ENCODE measurements at places on chromosomes 5 and 9. TPM values are rescaled to one million over a fixed set of nuclear protein-coding genes. Genes with fewer than 3 reads are reported as not detected.

DNA sequence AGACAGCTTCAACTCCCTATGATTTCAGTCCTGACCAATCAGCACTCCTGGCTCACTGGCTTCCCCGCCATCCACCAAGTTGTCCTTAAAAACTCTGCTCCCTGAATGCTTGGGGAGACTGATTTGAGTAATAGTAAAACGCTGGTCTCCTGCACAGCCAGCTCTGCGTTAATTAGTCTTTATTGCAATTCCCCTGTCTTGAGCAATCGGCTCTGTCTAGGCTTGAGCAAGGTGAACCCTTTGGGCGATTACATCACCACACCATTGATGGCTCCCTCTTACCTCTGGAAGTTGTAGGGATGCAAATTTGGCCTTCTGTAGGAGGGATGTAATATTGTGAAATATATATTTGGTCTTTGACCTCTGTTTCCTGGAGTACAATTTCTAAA, 2.9 kb upstream of the SLC23A1 start:
- H3K27me3 ChIP-seq = no peaks in the 10 kb centered on the region
- no peak for DNase-seq
- no peak overlapping the region for H3K4me3 ChIP-seq
- no peak overlapping the region for H3K27ac ChIP-seq
- no peaks in the 10 kb centered on the region for H3K36me3 ChIP-seq

GRCh38 chr5:17079562-17079961, 137.9 kb upstream of the BASP1 start:
- DNase-seq = no peak
- no peaks in the 10 kb centered on the region for H3K27me3 ChIP-seq
- H3K4me3 ChIP-seq = no peak overlapping the region
- no peaks in the 10 kb centered on the region for H3K4me1 ChIP-seq

DNA sequence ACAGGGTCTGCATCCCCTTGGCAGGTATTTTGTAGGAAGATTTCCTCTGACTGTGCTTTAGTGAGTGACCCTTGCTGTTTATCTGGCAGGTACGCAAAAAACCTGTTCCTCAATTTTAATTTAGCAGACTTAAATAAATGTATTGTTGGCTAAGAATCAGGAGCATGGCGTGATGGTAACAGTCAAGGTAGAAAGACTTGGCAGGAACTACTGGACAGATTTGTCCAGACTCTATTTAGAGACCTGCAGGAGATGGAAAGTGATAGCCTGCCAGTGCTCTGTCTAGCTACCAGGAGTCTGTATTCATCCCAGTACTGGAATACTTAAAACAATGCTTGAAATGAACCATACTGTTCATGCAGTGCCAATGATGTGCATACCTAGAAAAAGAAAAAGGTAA, 78.8 kb upstream of the MAST4 start:
- no peak for DNase-seq
- no peaks in the 10 kb centered on the region for H3K27me3 ChIP-seq
- peaks cover 14% of the 10 kb centered on the region for H3K4me1 ChIP-seq
- H3K27ac ChIP-seq = no peak overlapping the region

DNA sequence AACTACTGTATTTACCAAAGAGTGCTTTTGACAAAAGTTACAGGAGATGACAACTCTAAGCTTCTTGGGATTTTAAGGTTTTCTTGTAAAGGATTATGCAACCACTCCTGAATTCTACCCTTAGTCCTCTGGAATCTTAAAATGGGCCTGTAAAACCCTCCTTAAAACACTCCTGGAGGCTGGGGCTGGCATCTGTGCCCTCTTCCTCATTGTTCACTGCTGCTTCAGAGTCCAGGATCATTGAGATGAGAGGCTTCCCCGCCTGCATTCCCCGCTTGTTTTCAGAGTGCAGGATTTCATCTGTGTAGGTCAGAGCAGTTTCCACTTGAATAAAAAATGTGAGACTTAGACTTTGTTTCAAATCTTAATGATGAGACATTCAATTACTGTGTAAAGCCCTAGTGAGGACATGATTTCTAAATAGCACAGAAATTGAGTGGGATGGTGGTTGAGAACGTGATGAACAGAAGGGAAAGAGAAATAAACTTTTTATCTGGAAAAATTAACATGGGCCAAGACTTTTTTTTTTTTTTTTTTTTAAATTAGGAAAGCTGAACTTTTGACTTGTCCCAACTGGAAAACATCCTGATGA, 40.4 kb downstream of the PCSK5 start:
- peak; percentile 37 for DNase-seq
- peak overlapping the region; percentile 73 for H3K27ac ChIP-seq
- peaks cover 5% of the 10 kb centered on the region for H3K36me3 ChIP-seq
- H3K27me3 ChIP-seq = no peaks in the 10 kb centered on the region
- peaks cover 17% of the 10 kb centered on the region for H3K4me1 ChIP-seq
- no peak overlapping the region for H3K4me3 ChIP-seq

DNA sequence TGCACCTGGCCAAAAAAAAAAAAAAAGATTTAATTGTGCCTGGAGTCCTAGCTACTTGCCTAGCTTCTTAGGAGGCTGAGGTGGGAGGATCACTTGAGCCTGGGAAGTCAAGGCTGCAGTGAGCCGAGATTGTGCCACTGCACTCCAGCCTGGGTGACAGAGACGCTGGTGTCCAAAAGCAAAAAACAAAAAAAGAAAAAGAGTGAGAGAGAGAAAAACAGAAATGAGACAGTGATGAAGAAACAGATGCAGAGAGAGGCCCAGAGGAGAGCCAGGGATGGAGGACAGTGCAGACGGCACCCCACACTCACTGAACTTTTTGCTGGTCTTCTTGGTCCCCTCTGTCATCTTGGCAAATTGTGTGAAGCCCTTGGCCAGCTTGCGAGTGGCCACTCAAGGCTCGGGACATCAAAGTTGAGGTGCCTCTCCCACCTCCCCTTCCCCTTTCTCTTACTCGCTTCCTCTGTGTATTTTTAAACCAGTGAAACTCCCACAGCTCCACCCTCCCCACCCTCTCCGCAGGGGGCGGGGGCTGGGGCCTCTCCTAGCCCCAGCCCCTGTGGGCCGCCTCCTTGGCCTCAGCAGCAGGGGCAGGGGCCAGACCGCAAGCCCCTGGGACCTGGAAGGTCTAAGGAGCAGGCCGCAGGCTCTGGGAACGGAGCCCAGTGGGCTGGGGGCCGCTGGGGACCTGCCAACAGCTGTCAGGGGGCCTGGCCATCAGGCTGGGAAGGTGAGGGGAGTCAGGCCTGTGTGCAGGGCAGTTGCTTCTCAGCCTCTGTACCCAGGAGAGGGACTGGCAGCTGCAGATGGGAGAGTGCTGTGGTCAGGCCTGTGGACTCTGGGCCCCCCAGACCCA, at the start of gene SH2D3C:
Gene SH2D3C, minus strand, starts transcription at position 387 of the 856 bp plus-strand sequence. Its CDS starts 39 bp downstream, at position 348.
- H3K27me3 ChIP-seq = no peaks in the 10 kb centered on the region
- no peak for DNase-seq
- H3K4me1 ChIP-seq = peaks cover 12% of the 10 kb centered on the region
- no peak within 1 kb of the TSS for H3K27ac ChIP-seq
- no peaks in the 10 kb centered on the region for H3K36me3 ChIP-seq

- no peaks in the 10 kb centered on the region for H3K4me1 ChIP-seq
- H3K27me3 ChIP-seq = no peaks in the 10 kb centered on the region
- no peak for DNase-seq
- H3K4me3 ChIP-seq = no peak overlapping the region
Measured at GRCh38 chr9:73537561-73537960, 385.9 kb downstream of the ANXA1 start.

DNA sequence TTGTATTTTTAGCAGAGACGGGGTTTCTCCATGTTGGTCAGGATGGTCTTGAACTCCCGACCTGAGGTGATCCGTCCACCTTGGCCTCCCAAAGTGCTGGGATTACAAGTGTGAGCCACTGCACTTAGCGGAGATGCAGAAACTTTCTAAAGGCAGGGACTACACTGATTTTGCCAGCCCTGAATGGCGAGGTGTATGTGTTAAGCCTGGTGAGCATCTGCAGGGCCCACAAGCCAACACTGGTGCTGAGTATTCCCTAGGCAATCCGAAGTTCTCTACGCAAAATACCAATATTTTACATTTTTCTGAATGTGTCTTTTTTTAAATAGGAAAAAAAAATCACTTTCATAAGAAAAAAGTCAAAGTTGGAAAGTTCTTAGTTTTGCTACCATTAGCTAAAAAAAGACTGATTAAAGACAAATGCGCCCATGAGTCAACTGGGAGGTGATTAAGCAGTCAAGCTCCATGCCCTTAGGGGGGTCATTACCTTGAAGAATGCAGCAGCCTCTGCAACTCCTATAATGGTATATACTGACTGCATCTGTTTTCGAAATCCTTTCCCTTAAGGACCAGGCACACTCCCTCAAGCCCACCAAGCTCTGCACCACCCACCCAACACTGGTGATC, 502.8 kb downstream of the BNC2 start:
- no peak for DNase-seq
- peaks cover 7% of the 10 kb centered on the region for H3K4me1 ChIP-seq
- no peaks in the 10 kb centered on the region for H3K27me3 ChIP-seq
- no peak overlapping the region for H3K4me3 ChIP-seq

- no peaks in the 10 kb centered on the region for H3K36me3 ChIP-seq
- peaks cover 21% of the 10 kb centered on the region for H3K4me1 ChIP-seq
- H3K4me3 ChIP-seq = no peak overlapping the region
Measured at GRCh38 chr5:160197341-160198144, 31.8 kb upstream of the FABP6 start.

GRCh38 chr5:109063223-109063622, 315.5 kb downstream of the FER start:
- DNase-seq = peak; percentile 6
- H3K4me3 ChIP-seq = no peak overlapping the region
- H3K27me3 ChIP-seq = no peaks in the 10 kb centered on the region
- no peak overlapping the region for H3K27ac ChIP-seq
- H3K4me1 ChIP-seq = no peaks in the 10 kb centered on the region

- H3K36me3 ChIP-seq = peaks cover 6% of the 10 kb centered on the region
- no peak for DNase-seq
- no peaks in the 10 kb centered on the region for H3K27me3 ChIP-seq
- no peaks in the 10 kb centered on the region for H3K4me1 ChIP-seq
- H3K27ac ChIP-seq = no peak overlapping the region
- H3K4me3 ChIP-seq = no peak overlapping the region
Measured at GRCh38 chr5:34905564-34905963, 9.7 kb downstream of the RAD1 start.

- H3K4me1 ChIP-seq = peaks cover 38% of the 10 kb centered on the region
- H3K27me3 ChIP-seq = no peaks in the 10 kb centered on the region
- no peak for DNase-seq
- H3K27ac ChIP-seq = no peak overlapping the region
- peaks cover 7% of the 10 kb centered on the region for H3K36me3 ChIP-seq
Measured at GRCh38 chr5:64766941-64767340, 1.6 kb downstream of the SREK1IP1 start.

DNA sequence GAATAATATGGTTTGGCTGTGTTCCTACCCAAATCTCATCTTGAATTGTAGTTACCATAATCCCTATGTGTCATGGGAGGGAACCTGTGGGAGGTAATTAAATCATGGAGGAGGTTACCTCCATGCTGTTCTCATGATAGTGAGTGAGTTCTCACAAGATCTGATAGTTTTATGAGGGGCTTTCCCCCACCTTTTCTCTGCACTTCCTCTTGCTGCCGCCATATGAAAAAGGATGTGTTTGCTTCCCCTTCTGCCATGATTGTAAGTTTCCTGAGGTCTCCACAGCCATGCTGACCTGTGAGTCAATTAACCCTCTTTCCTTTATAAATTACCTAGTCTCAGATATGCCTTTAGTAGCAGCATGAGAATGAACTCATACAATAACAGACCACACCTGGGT, 63.7 kb upstream of the PRR16 start:
- DNase-seq = no peak
- H3K4me3 ChIP-seq = no peak overlapping the region
- no peaks in the 10 kb centered on the region for H3K4me1 ChIP-seq
- no peaks in the 10 kb centered on the region for H3K36me3 ChIP-seq
- no peaks in the 10 kb centered on the region for H3K27me3 ChIP-seq

DNA sequence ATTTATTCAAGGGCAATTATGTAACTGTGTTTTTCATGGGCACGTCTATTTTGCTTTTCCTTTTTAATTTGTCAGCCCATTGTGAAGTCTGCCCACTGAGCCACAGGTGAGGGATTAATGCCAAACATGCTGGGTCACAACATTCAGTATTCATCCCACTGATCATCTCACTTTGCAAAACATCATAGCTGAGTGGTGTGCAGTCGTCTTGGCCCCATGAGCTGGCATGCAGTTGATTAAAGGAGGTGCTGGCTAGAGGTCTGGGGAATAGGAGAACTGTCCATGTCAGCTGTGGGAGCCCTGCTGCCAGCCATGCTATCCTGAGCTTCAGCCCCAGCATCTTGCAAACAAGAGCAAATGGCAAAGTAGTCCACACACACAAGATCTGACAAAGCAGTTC, 11.7 kb upstream of the ESM1 start:
- H3K4me1 ChIP-seq = peaks cover 23% of the 10 kb centered on the region
- H3K27ac ChIP-seq = no peak overlapping the region
- DNase-seq = no peak
- no peak overlapping the region for H3K4me3 ChIP-seq
- H3K36me3 ChIP-seq = no peaks in the 10 kb centered on the region

- H3K27ac ChIP-seq = no peak overlapping the region
- no peaks in the 10 kb centered on the region for H3K4me1 ChIP-seq
- peaks cover 3% of the 10 kb centered on the region for H3K36me3 ChIP-seq
Measured at GRCh38 chr5:141663506-141663905, 12.3 kb upstream of the FCHSD1 start.

Gene CORO2A
- 2.4 TPM for total RNA-seq

Gene NFIB
- 0.40 TPM for total RNA-seq

Gene CER1
- total RNA-seq = not detected

Gene PCDHGA5
- total RNA-seq = 0.71 TPM

Gene SPINK13
- not detected for total RNA-seq

Gene LEAP2
- 3.6 TPM for total RNA-seq

Gene C5orf46
- not detected for total RNA-seq

Gene ST8SIA4
- 0.71 TPM for total RNA-seq

Measured in neural progenitor cell (in vitro differentiated cells).